ENCODE measurements at places on chromosomes 2 and 18.

DNA sequence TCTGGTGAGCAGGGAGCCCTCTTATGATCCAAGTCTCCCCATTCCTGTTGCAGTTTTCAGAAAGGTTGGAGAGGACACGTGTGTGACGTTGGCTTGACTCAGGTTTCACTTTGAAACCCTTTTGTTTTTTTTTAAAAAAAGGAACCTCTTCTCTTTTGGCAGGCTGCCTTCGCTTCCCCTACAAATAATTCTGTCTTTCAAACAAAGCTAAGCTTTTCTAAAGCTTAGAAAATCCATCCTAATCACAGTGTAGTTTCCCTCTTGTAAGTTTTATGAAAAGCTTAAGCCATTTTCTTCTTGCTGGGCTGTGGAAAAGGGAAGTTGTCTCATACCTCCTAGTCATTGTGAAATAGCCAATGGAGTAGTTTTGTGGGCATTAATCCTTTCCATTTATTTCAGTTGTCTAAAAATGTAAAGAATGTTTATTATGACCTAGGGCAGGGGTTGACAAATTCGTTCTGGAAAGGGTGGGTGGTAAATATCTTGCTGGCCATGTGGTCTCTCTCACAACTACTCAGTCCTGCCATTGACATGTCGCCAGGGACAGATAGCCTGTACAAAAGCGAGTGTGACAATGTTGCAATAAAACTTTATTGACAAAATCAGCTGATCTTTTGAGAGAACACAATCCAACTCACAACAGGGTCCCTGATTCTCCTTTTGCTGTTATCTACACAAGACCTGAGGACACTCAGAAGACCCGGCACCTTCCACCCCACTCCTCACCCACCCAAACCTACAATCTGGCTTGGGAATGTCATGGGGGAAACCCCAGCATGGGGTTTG is 878.8 kb downstream of the RNF144A start:
- no peaks in the 10 kb centered on the region for H3K27me3 ChIP-seq
- no peaks in the 10 kb centered on the region for H3K36me3 ChIP-seq
- H3K4me1 ChIP-seq = no peaks in the 10 kb centered on the region
- H3K4me3 ChIP-seq = no peak overlapping the region

GRCh38 chr2:239461291-239462190 is 60.7 kb upstream of the HDAC4 start:
- no peak overlapping the region for H3K27ac ChIP-seq
- H3K36me3 ChIP-seq = no peaks in the 10 kb centered on the region
- H3K4me1 ChIP-seq = no peaks in the 10 kb centered on the region
- no peak overlapping the region for H3K4me3 ChIP-seq
- H3K27me3 ChIP-seq = no peaks in the 10 kb centered on the region

- no peak for DNase-seq
- H3K36me3 ChIP-seq = no peaks in the 10 kb centered on the region
- no peak overlapping the region for H3K27ac ChIP-seq
- H3K27me3 ChIP-seq = no peaks in the 10 kb centered on the region
Observed at GRCh38 chr2:19712850-19713249, 188.9 kb downstream of the TTC32 start.

- no peak overlapping the region for H3K27ac ChIP-seq
- no peak for DNase-seq
- H3K4me1 ChIP-seq = no peaks in the 10 kb centered on the region
- H3K36me3 ChIP-seq = no peaks in the 10 kb centered on the region
Observed at GRCh38 chr2:60936757-60937156, 55.4 kb downstream of the REL start.

- no peak overlapping the region for H3K4me3 ChIP-seq
- no peaks in the 10 kb centered on the region for H3K4me1 ChIP-seq
- no peak for DNase-seq
- H3K27ac ChIP-seq = no peak overlapping the region
- no peaks in the 10 kb centered on the region for H3K27me3 ChIP-seq
Observed at GRCh38 chr2:63553049-63553448, 35.2 kb downstream of the WDPCP start.

DNA sequence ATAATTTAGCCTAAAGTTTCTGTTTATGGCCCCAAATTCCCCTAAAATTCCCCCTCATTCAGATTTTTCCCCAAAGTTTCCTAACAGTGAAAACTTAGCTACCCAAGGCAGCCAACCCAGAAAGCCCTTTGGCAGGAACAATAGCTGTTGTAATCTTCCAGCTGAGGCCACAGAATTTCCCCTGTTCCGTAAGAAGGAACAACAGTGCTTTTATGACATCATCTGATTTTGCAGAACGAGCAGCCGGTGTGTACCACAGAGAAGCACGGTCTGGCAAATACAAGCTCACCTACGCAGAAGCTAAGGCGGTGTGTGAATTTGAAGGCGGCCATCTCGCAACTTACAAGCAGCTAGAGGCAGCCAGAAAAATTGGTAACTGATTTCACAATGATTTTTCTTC is 6.3 kb downstream of the TNFAIP6 start:
- no peaks in the 10 kb centered on the region for H3K4me1 ChIP-seq
- no peaks in the 10 kb centered on the region for H3K27me3 ChIP-seq
- no peaks in the 10 kb centered on the region for H3K36me3 ChIP-seq
- H3K27ac ChIP-seq = no peak overlapping the region
- no peak overlapping the region for H3K4me3 ChIP-seq
- DNase-seq = no peak

GRCh38 chr18:24187049-24187448 is 48.2 kb downstream of the CABYR start:
- DNase-seq = no peak
- no peaks in the 10 kb centered on the region for H3K27me3 ChIP-seq
- no peak overlapping the region for H3K4me3 ChIP-seq

- no peaks in the 10 kb centered on the region for H3K4me1 ChIP-seq
- H3K27ac ChIP-seq = no peak overlapping the region
- no peak overlapping the region for H3K4me3 ChIP-seq
- H3K36me3 ChIP-seq = no peaks in the 10 kb centered on the region
- H3K27me3 ChIP-seq = no peaks in the 10 kb centered on the region
Observed at GRCh38 chr2:16189836-16190160, 249.4 kb downstream of the MYCN start.

GRCh38 chr2:30235008-30235655 is 3.8 kb downstream of the LBH start:
- H3K27ac ChIP-seq = peak overlapping the region; percentile 41
- H3K36me3 ChIP-seq = peaks cover 36% of the 10 kb centered on the region
- H3K4me3 ChIP-seq = peak overlapping the region; percentile 88
- DNase-seq = peak; percentile 76
- peaks cover 72% of the 10 kb centered on the region for H3K4me1 ChIP-seq

DNA sequence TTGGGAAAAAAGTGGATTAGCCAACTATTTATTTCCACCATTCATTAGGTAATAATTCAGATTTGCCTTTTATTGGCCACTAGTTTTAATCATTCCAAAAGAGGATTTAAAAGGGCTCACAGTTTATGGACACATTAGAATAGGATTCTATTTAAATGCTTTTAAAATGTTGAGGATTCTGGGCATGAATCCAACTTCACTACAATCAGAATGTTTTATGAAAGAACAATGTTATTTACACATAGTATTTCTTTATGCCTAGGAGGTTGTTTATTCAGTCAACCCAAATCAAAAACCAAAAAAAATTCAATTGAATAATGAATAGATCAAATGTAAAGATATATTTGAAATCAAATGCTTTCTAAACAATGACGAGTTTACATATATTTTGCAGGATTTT is 232.2 kb downstream of the GULP1 start:
- H3K4me3 ChIP-seq = no peak overlapping the region
- no peaks in the 10 kb centered on the region for H3K36me3 ChIP-seq
- DNase-seq = no peak
- no peaks in the 10 kb centered on the region for H3K27me3 ChIP-seq

- H3K36me3 ChIP-seq = no peaks in the 10 kb centered on the region
- H3K27ac ChIP-seq = no peak overlapping the region
- no peak for DNase-seq
- no peaks in the 10 kb centered on the region for H3K27me3 ChIP-seq
Observed at GRCh38 chr2:198259496-198259895, 455.1 kb downstream of the PLCL1 start.

- no peak overlapping the region for H3K4me3 ChIP-seq
- H3K27me3 ChIP-seq = no peaks in the 10 kb centered on the region
- H3K27ac ChIP-seq = no peak overlapping the region
Observed at GRCh38 chr2:61368687-61369665, 101.9 kb downstream of the USP34 start.

- H3K4me1 ChIP-seq = no peaks in the 10 kb centered on the region
- H3K27ac ChIP-seq = no peak overlapping the region
- no peaks in the 10 kb centered on the region for H3K36me3 ChIP-seq
- no peak overlapping the region for H3K4me3 ChIP-seq
- DNase-seq = no peak
Observed at GRCh38 chr2:224444021-224444420, 42.1 kb upstream of the FAM124B start.

- no peak for DNase-seq
- no peaks in the 10 kb centered on the region for H3K4me1 ChIP-seq
- H3K27ac ChIP-seq = no peak overlapping the region
- no peaks in the 10 kb centered on the region for H3K27me3 ChIP-seq
- H3K4me3 ChIP-seq = no peak overlapping the region
Observed at GRCh38 chr18:78681934-78682333, 297.7 kb upstream of the SALL3 start.

- H3K36me3 ChIP-seq = no peaks in the 10 kb centered on the region
- H3K27me3 ChIP-seq = no peaks in the 10 kb centered on the region
- H3K27ac ChIP-seq = no peak overlapping the region
- H3K4me3 ChIP-seq = no peak overlapping the region
Observed at GRCh38 chr2:86592547-86593230, 29.4 kb upstream of the CHMP3 start.

DNA sequence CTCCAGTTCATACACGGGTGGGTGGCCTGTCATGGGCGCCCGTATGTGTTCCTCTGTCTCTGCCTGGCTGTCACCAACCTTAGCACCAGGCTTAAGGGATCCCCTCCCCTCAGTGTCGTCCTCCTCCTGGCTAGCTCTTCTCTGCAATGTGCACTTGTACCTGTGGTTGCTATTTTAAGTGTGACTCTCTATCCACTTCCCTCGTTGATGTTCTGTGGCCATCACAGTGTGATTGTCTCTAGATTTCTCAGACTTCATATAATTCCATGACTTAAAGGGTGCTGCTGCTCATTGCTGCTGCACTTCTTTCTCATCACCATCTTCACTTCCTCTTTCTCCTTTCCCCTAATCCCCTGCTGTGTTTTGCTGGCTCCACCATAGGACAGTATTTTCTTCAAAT is 143.4 kb downstream of the EML6 start:
- no peak overlapping the region for H3K27ac ChIP-seq
- no peak for DNase-seq
- no peak overlapping the region for H3K4me3 ChIP-seq
- H3K36me3 ChIP-seq = no peaks in the 10 kb centered on the region
- H3K4me1 ChIP-seq = no peaks in the 10 kb centered on the region

GRCh38 chr2:236642584-236643291 is 73.1 kb downstream of the ACKR3 start:
- DNase-seq = no peak
- no peak overlapping the region for H3K27ac ChIP-seq
- no peaks in the 10 kb centered on the region for H3K36me3 ChIP-seq
- H3K4me1 ChIP-seq = no peaks in the 10 kb centered on the region
- H3K27me3 ChIP-seq = no peaks in the 10 kb centered on the region

DNA sequence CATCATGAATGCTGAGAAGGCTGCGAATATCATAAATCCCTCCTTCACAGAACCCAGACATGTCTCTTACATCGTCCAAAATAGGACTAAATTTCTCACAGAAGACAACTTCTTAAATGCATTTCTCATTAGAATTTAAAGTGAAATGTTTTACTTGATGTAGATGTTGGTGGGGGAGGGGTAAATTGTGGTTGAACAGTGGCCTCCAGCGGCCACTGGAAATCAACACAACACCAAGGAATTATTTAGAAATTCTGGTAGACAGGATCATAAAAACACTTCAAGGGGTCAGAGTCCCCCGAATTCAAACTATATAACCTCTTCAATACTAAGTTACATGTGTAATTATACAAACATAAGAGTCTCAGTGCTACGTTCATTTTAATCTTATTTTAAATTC is 135.9 kb downstream of the ABCA12 start:
- no peak overlapping the region for H3K4me3 ChIP-seq
- DNase-seq = no peak
- no peaks in the 10 kb centered on the region for H3K36me3 ChIP-seq
- no peaks in the 10 kb centered on the region for H3K27me3 ChIP-seq

- DNase-seq = no peak
- no peaks in the 10 kb centered on the region for H3K36me3 ChIP-seq
- H3K4me3 ChIP-seq = no peak overlapping the region
Observed at GRCh38 chr2:31378791-31379501, 35.6 kb downstream of the XDH start.

GRCh38 chr18:22102953-22103646 is 66.3 kb upstream of the GATA6 start:
- no peaks in the 10 kb centered on the region for H3K27me3 ChIP-seq
- H3K27ac ChIP-seq = no peak overlapping the region
- H3K36me3 ChIP-seq = no peaks in the 10 kb centered on the region

- no peak overlapping the region for H3K4me3 ChIP-seq
- no peaks in the 10 kb centered on the region for H3K4me1 ChIP-seq
- no peak overlapping the region for H3K27ac ChIP-seq
- peaks cover 22% of the 10 kb centered on the region for H3K27me3 ChIP-seq
Observed at GRCh38 chr2:219486380-219486959, 12.2 kb upstream of the GMPPA start.

DNA sequence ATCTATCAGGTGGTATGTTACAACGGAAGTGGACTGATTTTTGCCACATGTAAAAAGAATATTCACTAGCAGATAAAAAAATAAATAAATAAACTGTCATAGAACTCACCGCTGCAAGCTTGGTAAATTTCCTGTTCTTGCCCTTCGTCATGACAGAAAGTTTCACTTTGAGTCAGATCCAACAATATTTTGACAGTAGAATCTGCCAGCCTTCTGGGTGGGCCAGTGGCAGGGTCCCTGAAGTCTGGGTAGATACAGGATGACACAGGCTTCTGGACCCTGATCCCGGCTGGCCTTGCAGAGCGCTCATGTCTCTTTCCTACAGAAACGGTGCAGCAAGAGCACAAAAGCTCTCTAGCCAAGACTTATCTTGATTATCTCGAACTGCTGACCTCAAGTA is 97.8 kb upstream of the PMAIP1 start:
- no peaks in the 10 kb centered on the region for H3K4me1 ChIP-seq
- no peak for DNase-seq
- H3K36me3 ChIP-seq = no peaks in the 10 kb centered on the region

GRCh38 chr2:162457490-162457889 is 113.6 kb downstream of the GCA start:
- no peaks in the 10 kb centered on the region for H3K4me1 ChIP-seq
- H3K27me3 ChIP-seq = no peaks in the 10 kb centered on the region
- no peaks in the 10 kb centered on the region for H3K36me3 ChIP-seq

DNA sequence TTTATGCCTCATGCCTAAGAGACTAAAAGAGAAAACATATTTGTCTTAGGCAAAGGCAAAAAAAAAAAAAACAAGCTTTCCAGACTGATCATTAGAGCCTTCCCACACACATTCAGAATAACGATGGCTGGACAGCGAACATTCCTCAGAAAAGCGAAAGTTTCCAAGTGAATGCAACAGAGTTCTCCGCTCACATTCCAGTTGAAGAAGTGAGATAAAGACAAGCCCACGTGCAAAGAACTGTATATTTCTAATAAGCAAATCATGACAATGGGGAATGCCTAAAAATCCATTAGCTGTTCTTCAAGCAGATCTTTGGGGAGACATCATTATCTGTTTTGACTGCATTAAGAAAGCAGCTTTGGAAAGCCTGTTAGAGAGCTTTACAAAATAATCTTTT is 347.9 kb downstream of the METTL4 start:
- no peaks in the 10 kb centered on the region for H3K4me1 ChIP-seq
- H3K4me3 ChIP-seq = no peak overlapping the region
- no peak for DNase-seq
- H3K36me3 ChIP-seq = no peaks in the 10 kb centered on the region

Measured in CD8-positive, alpha-beta memory T cell (primary cell).